Posterior vena cava (tissue), 2 donors: ENCODE measurements at places on chromosomes 7 and 10. TPM values are rescaled to one million over a fixed set of nuclear protein-coding genes. Genes with fewer than 3 reads are reported as not detected.

Gene LARP4B
- total RNA-seq: 57.8 TPM

Gene ABCA13
- total RNA-seq: 0.19 TPM

Gene PTPN20
- total RNA-seq: 1.1 TPM

Gene ANXA8L1
- total RNA-seq: not detected

Gene IFIT1B
- 0.14 TPM for total RNA-seq

Gene GIGYF1
- total RNA-seq: 23.1 TPM

Gene CPVL
- total RNA-seq: 44.9 TPM

Gene SFXN3
- total RNA-seq: 79.5 TPM

Gene CFAP69
- 11.4 TPM for total RNA-seq

Gene PRRT4
- 1.2 TPM for total RNA-seq

Gene TET1
- 4.3 TPM for total RNA-seq

Gene PRPS1L1
- not detected for total RNA-seq

Gene GPR26
- not detected for total RNA-seq

Gene ARMC3
- total RNA-seq: not detected

Gene SLC26A3
- total RNA-seq: not detected

Gene VAX1
- total RNA-seq: not detected

Gene PDK4
- 66.4 TPM for total RNA-seq

Gene CLDN3
- not detected for total RNA-seq

Gene TMEM184A
- total RNA-seq: not detected

Gene EXOC4
- 70.6 TPM for total RNA-seq

Gene ANKRD26
- total RNA-seq: 5.7 TPM

Gene EMX2
- 2.5 TPM for total RNA-seq

Gene FAM25A
- total RNA-seq: not detected

Gene ITGA8
- total RNA-seq: 221 TPM

Gene DDX21
- total RNA-seq: 55.7 TPM

Gene SUFU
- 11.3 TPM for total RNA-seq

Gene MAGI2
- total RNA-seq: 17.9 TPM

Gene SNX10
- total RNA-seq: 4.0 TPM

Gene LRRC18
- total RNA-seq: not detected

Gene IRF5
- 5.8 TPM for total RNA-seq

Gene MMD2
- total RNA-seq: not detected

Gene CLRN3
- total RNA-seq: not detected

Gene GPNMB
- total RNA-seq: 297 TPM

Gene TAS2R41
- 0.81 TPM for total RNA-seq

Gene HSPA12A
- total RNA-seq: 20.5 TPM
